Naive thymus-derived CD8-positive, alpha-beta T cell (primary cell): ENCODE measurements at places on chromosomes 1 and 21.

- no peak for DNase-seq
These were observed 163.1 kb upstream of the BEND5 start for GRCh38 chr1:48939828-48940227.

DNA sequence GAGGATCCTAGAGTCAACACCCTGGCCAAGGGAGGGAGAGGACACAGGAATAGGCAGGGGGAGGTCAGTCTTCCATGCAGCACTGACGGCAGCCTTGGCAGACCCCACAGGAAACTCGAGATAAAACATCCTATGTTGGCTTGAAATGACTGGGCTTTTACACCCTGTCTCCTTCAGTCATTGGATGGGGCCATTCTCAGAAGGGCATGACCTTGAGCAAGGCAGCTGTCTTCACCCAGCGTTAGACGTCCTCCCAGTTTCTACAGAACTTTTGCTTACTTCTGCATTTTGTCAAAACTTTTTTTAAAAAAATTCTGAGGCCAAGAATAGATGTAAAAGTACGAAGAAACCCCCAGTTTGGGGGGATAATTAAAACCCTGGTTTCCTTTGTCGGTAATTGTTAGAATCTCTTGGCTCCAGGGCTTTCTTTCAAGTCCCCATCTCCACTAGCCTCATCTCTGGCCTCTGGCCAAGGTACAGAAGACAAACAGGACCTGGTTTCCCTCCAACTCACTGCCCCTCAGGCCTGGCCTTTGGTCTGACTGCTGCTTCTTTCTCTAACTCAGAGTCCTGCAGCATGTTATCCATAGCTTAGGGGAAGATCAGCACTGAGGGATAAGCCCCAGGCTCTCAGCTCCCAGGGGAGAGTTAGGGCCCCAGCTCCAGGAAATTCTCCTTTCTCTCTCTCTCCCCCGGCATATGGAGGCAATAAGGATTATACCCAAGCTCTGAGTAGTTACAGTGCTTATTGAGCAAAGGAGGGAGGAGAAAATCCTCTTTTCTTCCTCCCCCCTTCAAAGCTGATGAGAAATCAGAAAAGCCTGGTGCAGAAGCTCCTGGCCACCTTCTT lies 51.6 kb upstream of the KCND3 start:
- DNase-seq, result no peak

DNA sequence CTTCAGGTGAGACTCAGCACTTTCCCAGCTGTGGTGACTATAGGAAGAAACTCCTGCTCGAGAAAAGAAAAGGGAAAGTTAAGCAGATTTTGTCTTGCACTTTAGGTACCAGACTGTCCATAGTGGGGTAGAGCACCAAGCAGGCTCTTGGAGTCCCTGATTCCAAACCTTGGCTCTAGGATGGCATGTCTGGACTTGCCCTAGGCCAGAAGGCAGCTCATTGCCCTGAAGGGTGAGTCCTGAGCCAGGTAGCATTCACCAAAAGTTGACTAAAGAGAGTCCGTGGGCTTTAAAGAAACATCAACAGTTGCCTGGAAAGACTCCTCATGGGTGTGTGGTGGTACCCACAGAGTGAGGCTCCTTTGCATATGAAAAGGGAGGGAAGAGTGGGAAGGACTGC lies 145.2 kb upstream of the SNX7 start:
- no peak for DNase-seq

DNA sequence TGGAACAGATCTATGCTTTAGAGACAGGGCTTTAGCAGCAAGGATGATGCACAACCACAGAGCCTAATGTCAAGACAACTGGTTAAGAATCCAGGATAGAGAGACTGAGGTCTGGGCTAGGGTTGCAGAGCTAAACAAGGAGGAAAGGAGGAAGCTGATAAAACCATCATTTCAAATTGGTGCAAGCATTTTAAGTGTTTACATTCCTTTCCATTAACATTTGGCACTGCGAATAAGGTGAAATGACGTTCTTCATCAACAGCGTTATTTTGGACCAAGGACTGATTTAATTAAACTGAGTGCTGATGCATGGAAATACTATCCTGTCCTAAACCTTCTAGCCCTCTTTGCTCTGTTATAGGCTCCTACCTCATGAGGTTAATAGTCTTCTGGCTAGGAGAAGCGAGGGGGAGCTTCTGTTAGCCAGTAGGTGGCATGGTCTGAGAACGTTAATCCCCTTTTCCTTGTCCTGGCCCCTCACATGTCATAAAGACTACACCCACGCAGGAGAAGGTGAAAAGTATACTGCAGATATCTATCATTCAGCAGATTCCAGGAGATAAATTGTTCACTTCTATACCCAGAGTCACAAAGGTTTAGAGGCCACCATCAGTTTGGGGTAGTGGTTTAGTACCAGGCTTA lies 7.6 kb upstream of the C1orf21 start:
- DNase-seq, result no peak

GRCh38 chr1:118989006-118989815 lies 1.1 kb upstream of the TBX15 start:
- DNase-seq, result no peak

DNA sequence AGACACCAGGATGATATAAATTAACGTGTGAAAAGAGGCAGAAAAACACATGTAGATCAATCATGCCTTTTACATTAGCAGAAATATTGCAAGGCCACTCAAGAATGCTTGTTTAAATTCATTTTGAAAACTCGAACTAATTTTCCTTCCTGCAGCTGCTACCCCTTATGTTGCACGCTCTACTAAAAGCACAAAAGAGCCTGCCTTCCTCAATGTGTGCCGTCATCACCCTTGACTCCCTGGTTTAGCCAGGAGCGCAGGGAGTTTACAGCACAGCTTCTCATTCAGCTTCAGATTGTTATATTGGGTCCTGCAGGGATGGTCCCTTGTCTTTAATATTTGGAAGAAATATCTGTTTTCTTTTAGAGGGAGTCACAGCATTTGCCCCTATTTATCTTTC lies 10.1 kb upstream of the ST6GALNAC5 start:
- DNase-seq, result no peak

- DNase-seq, result peak; percentile 82
These were observed 20.9 kb upstream of the VPS13D start for GRCh38 chr1:12208764-12209494.

GRCh38 chr1:182952677-182953444 lies at the start of gene SHCBP1L:
Gene SHCBP1L, minus strand, starts transcription at chr1:182953166. Its CDS starts 33 bp downstream, at chr1:182953133.
- no peak for DNase-seq

DNA sequence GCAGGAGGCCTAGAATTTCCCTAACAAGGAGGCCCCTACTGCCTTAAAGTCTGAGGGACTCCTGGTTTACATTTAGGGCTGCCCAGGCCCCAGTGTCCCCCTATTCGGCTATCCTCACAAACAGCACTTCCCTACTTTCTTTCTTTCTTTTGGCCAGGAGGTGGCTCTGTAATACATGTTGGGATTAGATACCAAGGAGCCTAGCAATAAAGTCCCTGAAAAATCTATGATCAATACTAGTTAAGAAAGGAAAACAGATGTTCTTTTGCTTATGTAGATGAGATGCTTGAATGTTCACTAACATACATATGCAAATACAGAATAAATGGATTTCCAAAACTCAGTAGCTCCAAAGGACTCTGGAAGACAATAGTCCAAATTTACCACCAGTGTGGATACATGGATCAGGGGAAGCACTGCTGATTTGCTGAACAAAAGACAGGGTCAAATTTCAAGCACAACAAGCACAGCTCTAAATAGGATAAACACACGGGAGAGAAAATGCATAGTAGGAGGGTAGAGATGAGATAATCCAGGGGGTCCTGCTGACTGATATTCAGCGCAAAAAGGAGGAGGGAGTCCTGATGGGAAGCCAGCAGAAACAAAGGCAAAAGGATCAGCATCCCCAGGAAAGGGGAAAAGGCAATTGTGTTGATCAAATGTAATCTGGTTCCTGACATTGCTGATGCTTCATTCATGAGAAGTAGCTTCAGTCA lies 240.0 kb downstream of the NUF2 start:
- DNase-seq, result no peak

DNA sequence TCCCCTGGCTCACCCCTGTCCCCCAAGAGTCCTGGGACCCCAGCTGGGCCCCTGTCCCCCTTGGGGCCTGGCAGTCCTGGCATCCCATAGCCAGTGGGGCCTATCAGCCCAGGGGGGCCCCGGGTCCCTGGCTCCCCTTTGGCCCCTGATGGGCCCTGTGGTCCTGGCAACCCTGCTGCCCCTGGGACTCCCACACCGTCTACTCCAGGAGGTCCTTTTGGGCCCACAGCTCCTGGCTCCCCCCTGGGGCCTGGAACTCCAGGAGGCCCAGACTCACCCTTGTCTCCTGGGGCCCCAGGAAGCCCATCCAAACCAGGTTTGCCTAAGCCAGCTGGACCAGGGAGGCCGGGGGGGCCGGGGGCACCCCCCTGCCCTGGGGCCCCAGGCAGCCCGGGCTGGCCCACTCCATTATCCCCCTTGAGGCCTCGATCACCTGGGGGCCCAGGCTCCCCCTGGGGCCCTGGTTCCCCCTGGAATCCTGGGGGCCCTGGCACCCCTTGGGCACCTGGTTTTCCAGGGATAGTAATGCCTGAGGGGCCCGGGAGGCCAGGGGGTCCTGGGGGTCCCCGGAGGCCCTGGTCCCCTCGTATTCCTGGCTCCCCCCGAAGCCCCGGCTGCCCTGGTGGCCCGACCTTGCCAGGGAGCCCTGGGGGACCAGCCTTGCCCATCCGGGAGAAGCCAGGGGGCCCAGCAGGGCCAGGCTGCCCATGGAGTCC lies 10.1 kb downstream of the ADPRS start:
- no peak for DNase-seq

DNA sequence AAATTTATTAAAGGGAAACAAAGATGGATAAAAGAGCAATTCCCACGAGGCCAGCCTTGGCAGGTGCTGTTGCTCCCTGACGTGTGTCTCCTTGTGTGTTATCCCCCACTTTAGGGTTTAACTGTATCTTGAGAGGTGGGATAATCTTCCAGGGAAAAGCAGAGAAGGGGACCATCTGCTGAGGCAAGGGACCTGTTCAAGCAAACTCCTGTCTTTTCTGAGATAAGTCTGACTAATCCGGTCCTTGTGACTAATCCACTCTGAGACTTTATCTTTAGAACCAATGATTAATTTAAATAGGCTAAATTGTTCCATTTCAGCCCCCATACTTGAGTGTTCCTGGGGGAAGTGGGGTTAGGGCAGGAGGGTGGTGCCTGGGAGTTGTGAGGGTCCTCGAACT lies 163.6 kb downstream of the CAMTA1 start:
- no peak for DNase-seq

DNA sequence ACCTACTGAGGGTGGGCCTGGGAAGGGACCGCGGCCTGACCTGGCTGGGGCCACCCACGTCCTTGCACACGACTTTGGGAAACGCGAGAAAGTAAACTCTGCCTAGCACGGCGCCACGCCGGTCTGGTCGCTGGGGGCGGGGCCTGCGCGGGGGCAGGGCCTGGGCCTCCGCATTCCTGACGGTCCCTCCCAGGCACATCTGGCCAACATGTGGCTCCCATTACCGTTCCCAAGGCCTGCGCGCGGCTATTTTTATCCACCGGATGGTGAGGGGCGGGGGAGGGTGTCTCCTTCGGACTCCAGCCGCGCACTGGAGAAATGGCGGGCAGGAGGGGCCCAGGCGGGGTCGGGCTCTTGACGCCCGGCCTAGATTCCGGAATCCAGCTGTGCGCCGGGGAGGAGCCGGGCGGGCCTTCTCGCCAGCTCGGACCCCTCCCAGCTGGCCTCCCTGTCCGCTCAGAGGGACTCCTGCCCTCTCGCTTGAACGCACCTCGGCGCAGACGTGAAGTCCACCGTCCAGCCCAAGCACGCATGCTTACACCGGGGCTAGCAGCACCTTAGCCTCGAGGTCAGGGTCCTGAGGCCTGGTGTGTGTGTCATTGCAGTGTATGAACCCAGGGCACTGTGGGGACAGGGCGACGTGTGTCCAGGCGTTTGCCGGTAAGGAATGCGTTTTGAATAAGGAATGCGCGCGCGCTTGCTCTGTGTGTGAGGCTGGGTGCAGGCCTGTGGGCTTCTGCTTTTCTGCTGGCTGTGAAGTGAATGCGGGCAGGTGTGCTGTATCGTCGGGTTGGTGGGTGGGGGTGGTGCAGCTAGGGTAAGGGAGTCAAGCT lies 2.1 kb downstream of the EVA1B start:
- DNase-seq, result no peak

- DNase-seq, result no peak
These were observed 399.3 kb downstream of the AJAP1 start for GRCh38 chr1:5053744-5054143.

- DNase-seq, result no peak
These were observed 5.3 kb downstream of the DENND2D start for GRCh38 chr1:111195002-111195684.

DNA sequence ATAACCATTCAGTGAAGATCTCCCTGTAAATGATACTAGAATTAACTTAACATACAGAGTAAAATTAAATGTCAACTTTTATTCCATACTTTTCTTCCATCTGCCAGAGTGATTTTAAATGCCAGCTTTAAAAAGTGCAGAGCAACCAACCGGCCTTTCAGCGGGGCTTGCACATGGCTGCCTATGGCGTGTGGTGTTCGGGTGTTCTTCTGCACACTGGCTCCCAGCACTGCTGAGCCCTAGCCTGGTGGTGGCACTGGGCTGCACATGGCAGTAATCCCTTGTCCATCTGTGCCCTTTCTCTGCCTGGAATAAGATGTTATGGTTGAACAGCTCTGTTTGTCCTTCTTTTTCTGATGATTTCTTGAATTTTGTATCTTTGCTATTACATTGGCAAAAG lies 156.3 kb downstream of the SNX7 start:
- DNase-seq, result no peak

- DNase-seq, result no peak
These were observed 106.1 kb upstream of the ARHGEF16 start for GRCh38 chr1:3348196-3348865.

GRCh38 chr1:167987174-167987573 lies 50.3 kb upstream of the MPC2 start:
- DNase-seq, result no peak

- peak; percentile 30 for DNase-seq
These were observed 47.1 kb downstream of the KANK4 start for GRCh38 chr1:62271948-62272728.

- DNase-seq, result no peak
These were observed 3.2 kb downstream of the DIP2A start for GRCh38 chr21:46461909-46462308.

GRCh38 chr1:61293197-61293596 lies 210.8 kb downstream of the NFIA start:
- DNase-seq, result no peak

- DNase-seq, result no peak
These were observed 81.4 kb downstream of the TRABD2B start for GRCh38 chr1:47915677-47916353.

DNA sequence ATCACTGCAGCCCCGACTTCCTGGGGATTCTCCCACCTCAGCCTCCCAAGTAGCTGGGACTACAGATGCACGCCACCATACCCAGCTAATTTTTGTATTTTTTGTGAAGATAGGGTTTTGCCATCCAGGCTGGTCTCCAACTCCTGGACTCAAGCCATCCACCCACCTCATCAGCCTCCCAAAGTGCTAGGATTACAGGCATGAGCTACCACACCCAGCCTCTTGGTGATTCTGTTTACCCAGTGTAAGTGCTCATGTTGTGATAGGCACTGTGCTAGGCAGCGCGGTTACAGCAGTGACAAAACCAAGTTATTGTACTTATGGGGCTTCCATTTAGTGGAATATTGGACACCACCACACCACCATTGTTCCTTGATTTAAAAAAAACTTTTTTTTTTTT lies 9.7 kb upstream of the STX12 start:
- DNase-seq, result no peak
